Posterior vena cava (tissue), 2 donors: ENCODE measurements at places on chromosomes 5 and 9. TPM values are rescaled to one million over a fixed set of nuclear protein-coding genes. Genes with fewer than 3 reads are reported as not detected.

DNA sequence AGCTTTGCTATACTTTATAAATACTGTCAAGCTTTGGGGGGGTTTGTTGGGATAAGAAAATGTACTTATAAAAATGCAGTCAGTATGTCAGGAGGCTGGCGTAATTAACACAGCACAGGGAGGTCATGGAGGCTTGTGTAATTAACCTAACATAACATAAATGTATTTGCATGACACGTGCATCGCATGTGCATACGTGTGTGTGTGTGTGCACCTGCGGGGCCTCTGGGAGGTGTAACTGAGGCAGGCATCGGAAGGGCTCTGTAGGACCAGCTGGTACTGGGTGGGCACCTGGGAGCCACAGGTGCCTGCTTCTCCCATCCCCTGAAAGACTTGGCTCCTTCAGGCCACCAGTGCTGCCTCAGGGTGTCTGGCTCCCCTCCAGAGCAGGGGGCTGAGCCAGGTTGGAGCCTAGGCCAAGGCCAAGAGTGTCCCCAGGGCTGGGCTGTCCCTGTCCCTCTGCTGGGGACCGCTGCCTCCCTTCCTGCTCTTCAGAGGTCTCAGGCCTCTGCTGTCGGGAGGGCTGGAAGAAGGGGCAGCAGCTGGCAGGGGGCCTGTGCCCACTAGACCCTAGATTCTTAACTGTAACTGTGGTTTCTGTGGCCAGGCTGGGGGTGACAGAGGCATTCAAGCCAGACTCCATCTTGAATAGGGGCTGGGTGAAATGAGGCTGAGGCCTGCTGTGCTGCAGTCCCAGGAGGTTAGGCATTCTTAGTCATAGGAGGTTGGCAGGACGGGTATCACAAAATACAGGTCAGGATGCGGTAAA is 9.0 kb downstream of the FCN2 start:
- no peak for DNase-seq

DNA sequence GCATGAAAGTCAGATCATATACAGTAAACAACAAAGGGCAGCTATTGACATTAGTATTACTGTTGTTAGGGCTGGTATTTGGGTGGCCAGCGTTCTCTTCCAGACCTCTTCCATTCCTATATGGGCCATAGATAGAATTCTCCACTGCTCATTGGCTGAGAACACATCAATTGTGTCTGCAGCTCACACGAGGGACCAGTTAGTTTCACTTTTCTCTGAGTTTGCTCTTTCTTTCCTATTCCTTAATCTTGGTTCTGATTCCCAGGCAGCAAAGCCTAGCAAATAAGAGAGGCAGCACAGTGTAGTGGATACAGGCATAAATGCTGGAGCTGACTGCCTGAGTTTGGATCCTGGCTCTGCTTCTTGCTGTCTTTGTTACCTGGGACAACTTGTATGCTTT is 476.4 kb downstream of the SPOCK1 start:
- DNase-seq, result no peak

GRCh38 chr5:124670722-124671184 is 75.7 kb downstream of the ZNF608 start:
- DNase-seq, result no peak

DNA sequence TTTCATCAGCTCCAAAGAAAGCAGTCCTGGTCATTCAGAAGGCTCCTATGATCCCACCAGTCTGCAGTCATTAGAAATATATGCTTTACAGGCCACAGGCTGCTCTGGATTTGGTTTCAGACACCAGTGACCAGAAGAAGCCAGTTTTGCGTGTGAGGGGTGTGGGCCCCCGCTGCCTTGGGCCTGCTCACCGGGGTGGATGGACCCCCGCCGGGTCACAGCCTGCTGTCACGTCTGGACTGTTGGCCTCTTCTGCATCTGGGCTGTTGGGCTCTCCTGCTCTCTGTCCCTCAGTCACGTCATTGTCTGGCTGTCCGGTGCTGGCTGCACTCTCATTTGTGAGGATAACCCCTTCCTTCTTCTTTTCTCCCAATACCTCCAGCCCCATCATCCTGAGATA is 33.1 kb downstream of the NSUN2 start:
- DNase-seq, result no peak

- DNase-seq, result no peak
Observed at GRCh38 chr5:154039458-154039829, 677 bp downstream of the MFAP3 start.

DNA sequence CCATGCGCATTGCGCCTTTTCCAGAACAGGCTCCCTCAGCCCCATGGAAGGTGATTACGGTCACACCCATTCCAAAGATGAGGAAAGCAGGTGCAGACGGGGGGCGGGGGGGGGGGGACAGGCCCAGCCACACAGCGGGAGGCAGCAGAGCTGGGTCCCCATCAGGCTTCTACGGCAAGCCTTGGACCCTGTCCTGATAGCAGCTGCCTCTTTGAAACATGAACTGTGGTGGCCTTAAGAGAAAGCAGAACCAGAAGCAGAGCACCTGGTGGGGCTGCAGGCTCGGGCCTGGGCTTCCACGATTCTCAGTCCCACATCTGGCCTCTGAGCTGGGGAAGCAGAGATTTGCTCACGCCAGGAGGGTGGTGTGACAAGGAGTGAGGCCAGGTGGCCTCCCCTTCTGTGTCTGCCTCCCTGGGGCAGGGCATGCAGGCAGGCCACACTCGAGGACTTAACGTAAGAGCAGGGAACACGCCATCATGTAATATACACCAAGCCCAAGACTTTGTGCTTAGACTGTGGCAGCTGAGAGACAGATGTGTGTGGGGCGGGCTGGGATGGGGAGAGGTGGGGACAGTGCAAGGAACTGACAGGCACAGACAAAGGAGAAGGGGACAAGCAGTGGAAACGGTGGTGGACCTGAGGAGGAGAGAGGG is 14.2 kb upstream of the PHYKPL start:
- DNase-seq, result no peak

DNA sequence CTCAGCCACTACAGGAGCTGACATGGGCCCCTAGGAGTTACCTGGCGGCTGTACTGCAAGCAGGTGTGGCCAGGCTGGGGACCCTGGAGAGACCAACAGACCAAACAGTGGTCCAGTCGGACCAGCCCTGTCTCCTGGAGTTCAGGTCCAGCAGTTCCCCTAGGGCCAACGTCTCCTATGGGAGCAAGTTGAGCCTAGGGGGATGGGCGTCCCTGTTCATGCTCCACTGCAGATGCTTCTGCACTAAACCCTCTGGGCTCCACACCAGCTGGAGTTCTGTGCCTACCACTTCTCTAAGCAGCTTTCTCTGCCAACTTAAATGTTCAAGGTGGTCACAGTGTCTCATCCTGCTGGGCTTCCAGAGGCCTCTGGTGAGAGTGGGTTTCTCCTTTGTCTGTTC is 20.6 kb upstream of the OMD start:
- DNase-seq, result no peak

GRCh38 chr5:58299256-58299655 is 160.6 kb downstream of the PLK2 start:
- no peak for DNase-seq

GRCh38 chr9:96305171-96305570 is 3.2 kb upstream of the HSD17B3 start:
- DNase-seq, result no peak

The CTSV gene
- total RNA-seq, result not detected

The C5 gene
- 3.7 TPM for total RNA-seq
